ENCODE measurements at places on chromosomes 3 and 15.

DNA sequence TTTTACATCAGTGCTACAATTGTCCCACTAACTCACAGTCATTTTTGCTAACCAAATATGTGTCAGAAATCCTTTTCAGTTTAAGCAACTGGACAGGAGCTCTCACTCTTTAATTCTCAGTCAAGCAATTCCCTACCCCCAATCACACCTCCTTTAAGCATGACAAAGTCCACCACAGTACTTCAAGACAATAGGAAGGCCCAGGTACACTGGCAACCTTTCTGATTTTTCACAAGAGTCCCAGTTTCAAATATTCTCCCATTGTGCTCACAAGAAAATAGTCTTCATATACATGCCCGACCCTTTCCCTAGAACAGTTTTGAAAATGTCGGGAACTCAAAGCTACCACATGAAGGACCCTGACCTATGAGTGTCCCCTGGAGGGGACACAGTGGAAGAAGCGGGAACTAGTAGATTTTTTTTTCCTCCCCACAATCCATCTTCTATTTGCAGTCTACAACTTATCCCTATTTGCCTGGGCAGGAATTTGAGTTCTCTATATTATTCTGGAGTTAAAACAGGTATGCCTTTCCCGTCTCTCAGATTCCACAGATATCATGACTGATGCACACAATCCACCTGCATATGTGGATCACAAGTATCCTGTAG lies 413.5 kb downstream of the TIGIT start:
- DNase-seq = no peak

DNA sequence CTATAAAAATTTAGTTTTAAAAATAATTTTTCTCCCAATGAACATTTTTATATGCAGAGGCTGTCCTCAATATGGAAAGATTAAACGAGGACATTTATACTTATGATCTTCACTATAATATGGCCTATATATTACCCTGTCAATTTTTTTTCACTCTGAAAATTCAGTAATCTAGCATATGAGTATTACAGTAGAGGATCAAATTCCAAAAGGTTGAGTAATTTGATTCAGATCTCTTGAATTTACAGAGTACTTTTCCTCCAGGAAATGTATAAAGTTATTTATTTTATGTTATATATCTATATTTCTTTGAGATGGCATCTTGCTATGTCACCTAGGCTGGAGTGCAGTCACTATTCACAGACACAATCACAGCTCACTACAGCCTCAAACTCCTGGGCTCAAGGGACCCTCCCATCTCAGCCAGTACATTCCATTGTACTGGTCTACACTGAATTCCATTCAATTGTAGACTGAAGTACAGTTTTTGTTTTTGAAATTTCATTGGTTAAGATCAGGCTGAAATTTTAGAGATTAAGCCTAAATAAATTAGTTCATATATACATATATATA lies 16.3 kb upstream of the TRPM7 start:
- DNase-seq = no peak

DNA sequence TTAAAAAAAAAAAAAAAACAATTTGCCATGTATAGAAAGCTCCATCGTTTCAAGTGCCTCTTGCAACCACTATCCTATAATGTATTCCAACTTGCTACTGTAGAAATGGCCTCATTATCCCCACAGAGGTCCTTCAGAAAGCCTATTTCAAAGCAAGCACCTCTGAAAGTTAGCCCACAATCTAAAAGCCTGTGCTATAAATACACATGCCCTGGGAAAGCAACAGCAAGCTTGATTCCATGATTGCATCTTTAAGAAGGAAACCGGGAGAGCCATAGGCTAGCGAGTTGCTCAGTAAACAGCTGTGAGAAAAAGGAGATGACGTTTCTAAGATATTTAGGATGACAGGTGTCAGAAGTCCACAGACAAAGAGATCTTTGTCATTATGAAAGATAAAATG lies 28.3 kb downstream of the TAFA4 start:
- DNase-seq = no peak

DNA sequence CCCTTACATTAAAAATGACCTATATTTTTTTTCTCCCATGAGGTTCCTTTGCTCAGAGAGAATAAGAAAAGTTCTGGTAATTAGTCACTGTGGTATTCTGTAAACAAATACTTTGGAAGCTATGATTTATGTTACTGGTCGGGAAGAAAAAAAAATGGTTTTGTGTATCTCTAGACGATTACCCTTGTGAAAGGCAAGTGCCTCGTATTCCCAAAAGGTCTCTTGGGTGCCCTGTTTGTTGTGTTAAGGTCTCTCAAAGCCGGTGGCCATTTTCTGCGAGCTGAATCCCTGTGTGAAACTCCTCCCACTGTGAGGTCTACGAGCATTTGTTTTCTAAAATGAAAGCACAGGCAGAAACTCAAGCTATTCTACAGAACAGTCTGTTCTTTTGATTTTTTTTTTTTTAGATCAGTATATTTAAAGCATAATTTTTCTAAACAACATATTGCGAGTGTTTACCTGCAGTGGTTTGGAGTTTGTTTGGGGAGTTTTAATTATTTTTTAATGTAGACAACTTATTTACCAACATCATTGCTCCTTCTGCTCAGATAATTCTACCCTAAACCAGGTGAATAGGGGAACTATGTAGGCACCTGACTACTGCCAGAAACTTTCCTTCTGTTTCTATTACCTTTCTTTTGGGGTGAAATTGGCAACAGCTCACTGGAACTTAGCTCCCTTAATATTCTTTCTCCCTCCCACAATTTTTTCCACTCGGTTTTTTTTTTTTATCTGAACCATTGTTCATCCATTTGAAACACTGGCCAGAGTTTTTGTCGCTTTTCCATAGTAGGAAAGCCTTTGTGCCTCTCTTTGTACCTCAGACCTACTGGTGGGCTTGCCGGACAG lies 44.0 kb downstream of the ZBTB38 start:
- peak; percentile 75 for DNase-seq

GRCh38 chr3:173249457-173249856 lies 108.4 kb upstream of the SPATA16 start:
- no peak for DNase-seq

- DNase-seq = peak; percentile 24
Measured at GRCh38 chr3:32593903-32594525, 23.4 kb upstream of the DYNC1LI1 start.

GRCh38 chr15:63605816-63606215 lies 8.6 kb downstream of the FBXL22 start:
- DNase-seq = no peak

- no peak for DNase-seq
Measured at GRCh38 chr15:70234256-70234905, 136.7 kb upstream of the TLE3 start.

DNA sequence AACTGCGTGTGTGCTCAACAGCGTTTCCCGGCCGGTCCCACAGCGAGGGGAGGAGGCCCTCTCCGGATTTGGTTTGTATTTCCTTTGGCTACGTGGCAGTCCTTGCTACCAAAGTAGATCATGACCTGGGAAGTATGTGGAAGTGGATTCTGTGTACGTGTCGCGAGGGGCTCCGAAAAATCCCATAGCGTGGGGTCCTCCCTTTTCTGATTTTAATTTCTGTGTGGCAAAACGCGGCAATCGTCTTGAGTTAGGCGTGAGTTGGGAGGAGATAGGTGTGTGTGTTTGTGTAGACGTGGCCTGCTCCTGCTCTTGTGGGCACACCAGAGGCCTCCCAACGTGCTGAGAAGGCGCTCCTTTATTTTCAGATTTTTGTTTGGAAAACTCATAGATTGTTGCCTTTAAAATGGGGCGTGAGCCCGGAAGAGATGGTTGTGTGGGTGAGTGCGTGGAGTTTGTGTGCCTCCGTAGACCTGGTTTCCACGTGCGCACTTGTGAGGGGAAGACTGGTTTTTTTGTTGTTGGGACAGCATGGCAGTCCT lies 1.2 kb downstream of the TRIM71 start:
- no peak for DNase-seq

- DNase-seq = no peak
Measured at GRCh38 chr3:30142946-30143345, 463.5 kb upstream of the TGFBR2 start.

- no peak for DNase-seq
Measured at GRCh38 chr3:98068824-98069223, 18.1 kb upstream of the OR5AC2 start.

- DNase-seq = no peak
Measured at GRCh38 chr3:135412475-135412874, 553.1 kb upstream of the PPP2R3A start.

- DNase-seq = no peak
Measured at GRCh38 chr15:69087366-69087976, 73.0 kb upstream of the GLCE start.

DNA sequence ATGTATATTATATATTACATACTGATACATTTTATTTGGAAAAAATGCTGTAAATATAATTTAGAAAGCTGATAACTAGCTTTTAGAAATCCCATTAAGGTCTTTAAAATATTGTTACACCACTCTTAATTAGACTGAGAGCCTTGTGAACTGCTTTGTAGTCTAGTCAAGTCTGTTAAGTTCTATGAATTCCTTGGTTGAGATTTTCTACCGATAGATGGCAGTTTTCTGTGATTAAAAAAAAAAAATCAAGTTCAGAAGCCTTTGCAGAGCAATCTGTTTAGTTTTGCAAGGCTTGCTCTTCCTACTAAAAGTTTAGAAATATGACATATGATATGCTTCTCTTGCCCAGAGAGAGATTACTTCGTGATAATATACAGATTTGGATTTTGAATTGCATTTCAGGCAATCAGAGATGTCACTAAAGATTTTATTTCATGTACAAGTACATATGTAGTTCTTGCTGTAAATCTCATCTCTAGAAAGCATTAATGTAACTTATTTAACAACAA lies 60.4 kb upstream of the SLITRK3 start:
- no peak for DNase-seq

DNA sequence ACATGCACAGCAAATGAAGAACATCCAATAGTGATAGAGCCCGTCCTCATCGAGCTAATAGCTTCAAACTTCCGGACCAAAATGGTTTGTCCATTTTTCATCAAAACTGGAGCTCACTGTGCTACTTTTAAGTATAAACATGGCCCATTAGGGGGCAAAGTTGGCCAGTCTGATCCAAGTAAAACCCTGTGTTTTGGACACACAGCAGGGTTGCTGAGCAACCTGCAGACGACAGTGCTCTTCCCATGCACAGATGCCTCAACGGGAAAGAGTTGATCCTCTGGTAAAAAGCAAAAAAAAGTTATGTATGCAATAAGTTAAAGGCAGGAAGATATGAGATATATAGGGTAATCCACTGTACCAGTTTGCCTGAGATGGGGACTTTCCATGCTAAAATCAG lies 244.0 kb upstream of the THBS1 start:
- no peak for DNase-seq

DNA sequence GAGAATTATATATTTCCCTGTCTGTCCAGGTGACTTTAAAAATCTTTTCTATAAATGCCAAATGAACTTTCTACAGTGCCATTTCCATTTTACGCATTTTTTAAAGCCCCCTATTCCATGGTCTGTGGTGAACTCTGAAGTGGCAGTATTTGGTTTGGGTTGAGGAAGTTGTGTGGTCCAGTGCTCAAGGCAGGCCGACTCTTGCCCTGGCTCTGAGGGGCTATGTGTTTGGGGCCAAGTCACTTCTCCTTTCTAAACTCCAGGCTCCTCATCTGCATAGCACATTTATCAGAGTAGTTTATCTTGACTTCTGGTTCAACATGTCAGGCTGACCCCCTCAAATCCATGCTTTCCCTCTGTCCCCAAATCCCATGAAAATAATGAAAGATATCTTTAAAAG lies 14.1 kb downstream of the TTC21A start:
- DNase-seq = no peak

- peak; percentile 71 for DNase-seq
Measured at GRCh38 chr15:63402498-63403253, 21.0 kb upstream of the CA12 start.

DNA sequence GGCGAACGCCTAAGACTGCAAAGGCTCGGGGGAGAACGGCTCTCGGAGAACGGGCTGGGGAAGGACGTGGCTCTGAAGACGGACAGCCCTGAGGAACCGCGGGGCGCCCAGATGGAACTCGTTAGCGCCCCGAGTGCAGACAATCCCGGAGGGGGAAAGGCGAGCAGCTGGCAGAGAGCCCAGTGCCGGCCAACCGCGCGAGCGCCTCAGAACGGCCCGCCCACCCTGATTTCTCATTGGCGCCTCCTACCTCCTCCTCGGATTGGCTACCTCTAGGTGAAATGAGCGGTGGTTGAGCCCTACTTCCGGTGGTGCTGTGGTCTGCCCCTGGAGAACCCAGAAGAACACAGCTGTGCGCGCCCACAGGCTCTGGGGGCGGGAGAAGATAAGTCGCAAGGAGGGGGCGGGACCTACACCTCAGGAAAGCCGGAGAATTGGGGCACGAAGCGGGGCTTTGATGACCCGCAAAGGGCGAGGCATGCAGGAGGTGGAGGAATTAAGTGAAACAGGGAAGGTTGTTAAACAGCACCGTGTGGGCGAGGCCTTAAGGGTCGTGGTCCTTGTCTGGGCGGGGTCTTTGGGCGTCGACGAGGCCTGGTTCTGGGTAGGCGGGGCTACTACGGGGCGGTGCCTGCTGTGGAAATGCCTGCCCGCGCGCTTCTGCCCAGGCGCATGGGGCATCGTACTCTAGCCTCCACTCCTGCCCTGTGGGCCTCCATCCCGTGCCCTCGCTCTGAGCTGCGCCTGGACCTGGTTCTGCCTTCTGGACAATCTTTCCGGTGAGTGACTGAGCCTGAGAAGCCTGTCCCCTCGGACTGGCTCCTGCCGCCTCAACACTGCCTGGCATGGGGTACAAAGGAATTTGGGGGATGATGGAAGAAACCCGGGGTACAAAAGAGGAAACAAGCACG lies at the start of gene OGG1:
Gene OGG1, plus strand, starts transcription at position 308 of the 911 bp plus-strand sequence. Its CDS starts 335 bp downstream, at position 643.
- DNase-seq = peak; percentile 99

- DNase-seq = peak; percentile 17
Measured at GRCh38 chr3:78621061-78621716, 1146.6 kb downstream of the ROBO1 start.

- DNase-seq = no peak
Measured at GRCh38 chr15:94042180-94042928, 189.0 kb upstream of the MCTP2 start.
